BJ (cell line): ENCODE measurements at places on chromosomes 6 and 20. TPM values are rescaled to one million over a fixed set of nuclear protein-coding genes. Genes with fewer than 3 reads are reported as not detected.
A peak's percentile ranks its signal among the peaks of the same experiment; 100 is the strongest.

Gene HLA-DQB2
- polyA plus RNA-seq = not detected in 2 replicates

Gene PACSIN1
- 0.02 and 0.04 TPM in 2 replicates for polyA plus RNA-seq

Gene NMBR
- 0.07 TPM in 1 of 2 replicates, not detected in the other for polyA plus RNA-seq

DNA sequence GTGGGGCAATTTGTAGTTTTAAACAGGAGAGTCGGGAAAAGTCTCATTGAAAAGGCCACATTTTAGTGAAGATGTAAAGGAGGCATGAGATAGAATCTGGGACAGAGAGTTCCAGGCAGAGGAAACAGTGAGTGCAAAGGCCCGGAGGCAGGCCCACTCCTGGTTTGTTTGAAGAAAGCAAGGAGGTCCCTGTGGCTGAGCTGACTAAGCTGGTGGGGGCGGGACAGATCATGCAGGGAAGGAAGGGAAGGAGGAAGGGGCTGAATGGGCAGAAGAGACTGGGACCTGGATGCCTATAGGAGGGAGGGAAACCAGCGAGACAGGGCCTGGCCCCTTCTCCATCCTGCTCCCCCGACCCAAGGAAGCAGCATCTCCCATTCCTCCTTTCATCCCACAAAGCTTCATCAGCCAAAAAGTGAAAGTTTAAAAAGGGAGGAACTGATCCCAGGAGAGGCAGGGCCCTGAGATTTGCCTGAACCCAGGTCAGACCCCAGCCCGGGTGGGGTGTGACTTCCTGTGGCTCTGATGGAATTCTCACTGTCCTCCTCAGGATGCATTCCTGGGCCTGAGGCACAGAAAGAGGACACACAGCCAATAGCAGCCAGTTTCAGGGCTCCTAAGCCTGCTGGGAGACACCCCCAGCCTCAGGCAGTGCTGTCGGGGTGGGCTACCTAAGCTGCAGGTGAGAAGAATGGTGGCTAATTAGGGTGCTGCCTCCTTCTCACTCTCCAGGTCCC is 54.2 kb upstream of the SIRPA start:
- no peak for DNase-seq

- DNase-seq = no peak
Measured at GRCh38 chr6:28488916-28489365, 26.7 kb downstream of the GPX6 start.

DNA sequence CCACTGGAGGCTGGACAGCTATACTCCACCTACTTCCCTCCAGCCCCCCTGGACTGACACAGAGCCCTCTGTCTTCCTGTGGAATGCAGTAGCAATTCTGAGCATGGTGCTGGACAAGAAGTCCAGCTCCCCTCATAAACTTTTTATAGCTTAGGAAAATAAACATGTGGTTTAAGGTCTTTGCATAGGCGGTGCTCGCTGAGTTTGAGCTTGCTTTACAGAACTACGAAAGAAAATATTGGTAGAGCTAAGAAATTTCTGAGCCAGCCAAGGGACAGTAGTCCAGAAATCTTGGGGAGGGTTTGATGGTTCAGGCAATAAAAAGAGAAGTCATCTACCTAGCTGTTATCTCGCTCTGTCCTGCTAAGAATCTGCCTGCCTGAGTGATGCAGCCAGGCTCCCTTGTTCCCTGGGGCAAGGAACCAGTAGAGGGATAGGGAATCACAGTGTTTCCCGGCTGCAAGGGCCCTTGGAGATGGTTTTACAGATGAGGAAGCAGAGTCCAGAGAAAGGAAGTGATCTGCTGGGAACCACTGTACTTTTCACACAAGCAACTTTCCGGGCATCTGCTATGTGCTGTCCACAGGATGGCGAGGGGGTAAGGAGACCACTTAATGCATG is 343.4 kb downstream of the CDC5L start:
- peak; percentile 62 for DNase-seq

GRCh38 chr6:30935018-30935417 is 3.0 kb upstream of the SFTA2 start:
- DNase-seq = no peak

DNA sequence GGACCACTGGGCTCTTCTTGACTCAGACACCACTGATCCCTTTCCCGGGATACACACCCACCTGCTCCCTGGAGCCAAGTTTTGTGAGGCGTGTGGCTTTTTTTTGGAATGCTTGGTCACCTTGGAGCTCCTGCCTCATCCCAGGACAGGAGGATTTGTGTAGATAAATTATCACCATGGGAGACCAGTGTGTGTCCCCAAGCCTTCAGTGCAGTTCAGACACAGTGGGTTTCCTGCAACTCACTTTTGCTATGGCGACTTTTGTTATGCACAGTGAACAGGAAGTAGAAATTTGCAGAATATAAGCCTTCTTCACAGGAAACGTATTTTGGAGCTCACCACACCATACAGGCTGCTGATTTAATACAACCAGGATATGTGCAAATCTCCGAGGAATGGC is 357.4 kb downstream of the PAX1 start:
- no peak for DNase-seq

DNA sequence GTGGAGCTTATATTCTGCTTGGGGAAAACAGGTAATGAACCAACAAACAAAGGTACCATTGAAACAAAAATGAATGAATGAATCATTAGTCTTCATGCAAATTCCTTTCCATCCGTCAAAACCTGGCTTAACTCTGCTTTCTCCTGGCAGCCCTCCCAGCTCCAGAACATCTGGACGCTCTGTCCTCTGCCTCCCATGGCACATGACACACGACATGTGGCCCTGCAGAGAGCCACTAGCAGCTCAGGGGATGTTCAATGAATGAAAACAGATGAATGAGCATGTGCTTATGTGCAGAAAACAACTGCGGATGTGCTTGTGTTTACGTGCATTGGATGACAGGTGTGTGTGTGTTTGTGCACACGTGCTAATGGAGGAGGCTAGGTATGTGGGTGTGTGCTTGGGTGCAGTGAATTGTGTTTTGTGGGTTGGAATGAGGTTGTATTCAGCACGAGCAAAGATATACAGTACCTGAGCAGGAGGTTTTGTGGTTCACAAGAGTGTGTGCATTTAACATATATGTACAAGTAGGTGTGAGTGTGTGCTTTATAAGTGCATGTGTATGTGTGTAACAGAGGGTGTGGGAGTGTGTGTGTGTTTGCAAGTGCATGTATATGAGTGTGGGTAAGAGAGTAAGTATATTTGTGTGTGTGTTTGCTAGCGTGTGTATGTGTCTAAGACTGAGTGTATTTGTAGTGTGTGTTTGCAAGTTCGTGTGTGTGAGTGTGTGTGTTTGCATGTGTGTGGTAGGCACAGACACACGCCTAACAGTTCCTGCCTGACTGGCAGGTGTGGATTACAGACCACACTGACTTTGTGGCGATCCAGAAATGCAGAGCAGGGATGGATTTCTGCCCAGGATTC is 374.1 kb upstream of the SULF2 start:
- DNase-seq = no peak
